Suprapubic skin (tissue), 4 donors: ENCODE measurements at places on chromosomes 16 and 17. TPM values are rescaled to one million over a fixed set of nuclear protein-coding genes. Genes with fewer than 3 reads are reported as not detected.

The ABCA8 gene
- 9.5 TPM for total RNA-seq

The YWHAE gene
- total RNA-seq = 524 TPM

The HID1 gene
- 3.4 TPM for total RNA-seq

The FLOT2 gene
- 54.1 TPM for total RNA-seq

DNA sequence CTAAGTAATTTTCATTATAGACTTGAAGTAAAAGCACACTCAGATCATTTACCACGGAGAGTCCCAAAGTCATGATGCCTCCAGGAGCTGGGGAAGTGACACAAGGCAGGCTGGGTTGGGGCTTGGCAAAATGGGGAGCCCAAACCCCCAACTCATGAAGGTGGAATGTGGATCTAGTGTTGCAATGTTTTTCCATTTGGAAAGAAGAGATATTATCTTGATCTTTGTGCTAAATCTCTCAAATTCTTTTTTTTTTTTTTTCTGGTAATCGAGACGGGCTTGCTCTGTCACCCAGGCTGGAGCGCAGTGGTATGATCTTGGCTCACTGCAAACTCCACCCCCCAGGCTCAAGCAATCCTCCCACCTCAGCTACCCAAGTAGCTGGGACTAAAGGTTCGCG is 7.5 kb upstream of the KCNG4 start:
- peaks cover 21% of the 10 kb centered on the region for H3K27me3 ChIP-seq
- H3K4me1 ChIP-seq = no peaks in the 10 kb centered on the region
- DNase-seq = no peak
- no peak overlapping the region for H3K4me3 ChIP-seq
- no peak overlapping the region for H3K27ac ChIP-seq

GRCh38 chr17:31411707-31412285 is 20.3 kb downstream of the RAB11FIP4 start:
- H3K36me3 ChIP-seq = no peaks in the 10 kb centered on the region
- H3K27me3 ChIP-seq = peaks cover 6% of the 10 kb centered on the region
- no peak overlapping the region for H3K4me3 ChIP-seq

DNA sequence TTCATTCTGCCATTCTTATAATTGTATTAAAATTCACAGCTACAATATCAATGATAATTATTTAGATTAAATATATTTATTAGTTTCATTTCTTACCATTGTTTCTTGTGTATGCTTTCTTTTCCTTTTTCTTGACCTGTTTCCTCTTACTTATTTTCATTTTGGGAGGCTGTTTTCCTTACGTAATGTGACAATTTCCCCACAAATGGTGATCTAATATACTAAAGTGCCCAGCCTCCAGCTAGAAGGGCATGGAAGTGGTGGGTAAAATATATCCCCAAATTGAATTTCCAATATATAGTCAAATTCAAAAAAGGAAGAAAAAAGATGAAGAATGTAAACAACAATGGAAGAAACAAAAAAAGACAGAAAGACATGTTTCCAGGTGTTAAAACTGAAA is 1.5 kb upstream of the ABCA6 start:
- H3K4me3 ChIP-seq = no peak overlapping the region
- H3K36me3 ChIP-seq = peaks cover 7% of the 10 kb centered on the region
- H3K4me1 ChIP-seq = peaks cover 21% of the 10 kb centered on the region
- DNase-seq = no peak

DNA sequence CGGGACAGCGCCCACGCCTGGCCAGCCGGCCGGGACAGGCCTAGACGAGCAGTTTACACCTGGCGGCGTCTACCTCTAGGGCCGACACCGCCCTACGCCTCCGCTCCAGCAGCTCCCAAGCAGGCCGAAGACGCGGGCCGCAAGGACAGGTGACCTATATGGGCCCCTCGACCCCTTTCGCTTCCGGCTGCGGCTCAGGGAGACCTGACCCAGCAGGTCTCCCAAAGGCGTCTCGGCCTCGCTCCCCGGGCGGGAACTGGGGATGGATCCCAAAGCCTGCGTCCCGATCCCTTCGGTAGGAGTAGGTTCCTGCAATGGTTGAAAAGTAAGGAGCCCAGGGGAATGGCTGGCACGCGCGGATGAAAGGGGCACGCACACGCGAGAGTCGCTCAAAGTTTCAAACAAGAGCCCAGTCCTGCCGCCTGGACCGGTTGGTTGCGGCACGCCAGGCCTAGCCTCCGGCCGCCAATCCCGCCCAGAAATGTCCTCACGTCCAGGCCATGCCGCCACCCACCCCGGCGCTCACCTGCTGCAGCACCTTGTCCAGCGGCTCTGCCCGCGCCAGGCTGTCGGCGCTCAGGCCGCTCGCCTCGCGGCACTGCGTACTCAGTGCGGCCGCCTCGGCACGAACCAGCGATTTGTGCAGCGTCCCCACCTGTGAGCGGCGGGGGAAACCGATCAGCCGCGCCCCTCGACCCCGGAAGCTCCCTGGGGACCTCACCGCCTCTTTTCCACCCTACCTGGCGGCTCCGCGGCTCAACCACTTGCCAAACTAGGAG is 630 bp downstream of the ESRP2 start:
- H3K4me1 ChIP-seq = peaks cover 61% of the 10 kb centered on the region
- peaks cover 19% of the 10 kb centered on the region for H3K36me3 ChIP-seq
- H3K4me3 ChIP-seq = peak overlapping the region; percentile 54
- DNase-seq = no peak
- no peaks in the 10 kb centered on the region for H3K27me3 ChIP-seq

- peaks cover 96% of the 10 kb centered on the region for H3K27me3 ChIP-seq
- DNase-seq = peak; percentile 68
- H3K4me1 ChIP-seq = peaks cover 28% of the 10 kb centered on the region
- H3K27ac ChIP-seq = no peak overlapping the region
These were observed 4.5 kb downstream of the TBX4 start for GRCh38 chr17:61456688-61457225.

GRCh38 chr17:31524926-31525800 is 133.7 kb downstream of the RAB11FIP4 start:
- H3K27ac ChIP-seq = no peak overlapping the region
- peak; percentile 86 for DNase-seq

GRCh38 chr17:65193716-65194293 is 56.6 kb downstream of the RGS9 start:
- no peak overlapping the region for H3K4me3 ChIP-seq
- H3K27me3 ChIP-seq = no peaks in the 10 kb centered on the region
- no peak overlapping the region for H3K27ac ChIP-seq
- H3K36me3 ChIP-seq = no peaks in the 10 kb centered on the region

GRCh38 chr16:51666821-51667220 is 515.8 kb upstream of the SALL1 start:
- H3K27me3 ChIP-seq = no peaks in the 10 kb centered on the region
- no peak overlapping the region for H3K27ac ChIP-seq
- no peaks in the 10 kb centered on the region for H3K4me1 ChIP-seq
- H3K4me3 ChIP-seq = no peak overlapping the region
- no peaks in the 10 kb centered on the region for H3K36me3 ChIP-seq

DNA sequence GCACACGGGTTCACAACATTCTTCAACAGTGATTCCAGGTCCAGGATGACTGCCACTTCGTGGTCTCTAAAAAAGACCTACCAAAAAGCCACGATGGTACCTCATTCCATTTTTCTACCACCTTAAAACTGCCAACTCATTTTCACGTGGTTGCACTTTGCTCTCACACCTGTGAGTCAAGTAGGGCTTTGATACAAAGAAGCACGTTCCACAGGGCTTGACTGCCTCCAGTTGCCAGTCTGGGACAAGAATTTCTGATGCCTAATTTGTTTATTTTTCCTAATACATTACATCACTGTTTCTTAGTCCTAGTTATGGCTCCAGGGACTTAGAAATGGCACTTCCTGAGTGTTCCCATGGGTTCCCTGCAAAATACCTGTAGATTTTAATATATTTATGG is 911.6 kb upstream of the EEF2KMT start:
- H3K27me3 ChIP-seq = no peaks in the 10 kb centered on the region
- H3K4me1 ChIP-seq = no peaks in the 10 kb centered on the region
- no peak overlapping the region for H3K4me3 ChIP-seq
- no peak for DNase-seq
- no peaks in the 10 kb centered on the region for H3K36me3 ChIP-seq
- H3K27ac ChIP-seq = no peak overlapping the region

- peaks cover 51% of the 10 kb centered on the region for H3K4me1 ChIP-seq
- no peaks in the 10 kb centered on the region for H3K36me3 ChIP-seq
- peak overlapping the region; percentile 97 for H3K27ac ChIP-seq
- no peak for DNase-seq
These were observed 1.2 kb downstream of the ARHGAP17 start for GRCh38 chr16:25013751-25014499.

GRCh38 chr17:7045492-7046126 is 1.7 kb upstream of the SLC16A11 start:
- no peaks in the 10 kb centered on the region for H3K36me3 ChIP-seq
- peak overlapping the region; percentile 91 for H3K27ac ChIP-seq
- no peak for DNase-seq
- H3K4me3 ChIP-seq = peak overlapping the region; percentile 42
- H3K4me1 ChIP-seq = peaks cover 47% of the 10 kb centered on the region
- H3K27me3 ChIP-seq = peaks cover 8% of the 10 kb centered on the region

DNA sequence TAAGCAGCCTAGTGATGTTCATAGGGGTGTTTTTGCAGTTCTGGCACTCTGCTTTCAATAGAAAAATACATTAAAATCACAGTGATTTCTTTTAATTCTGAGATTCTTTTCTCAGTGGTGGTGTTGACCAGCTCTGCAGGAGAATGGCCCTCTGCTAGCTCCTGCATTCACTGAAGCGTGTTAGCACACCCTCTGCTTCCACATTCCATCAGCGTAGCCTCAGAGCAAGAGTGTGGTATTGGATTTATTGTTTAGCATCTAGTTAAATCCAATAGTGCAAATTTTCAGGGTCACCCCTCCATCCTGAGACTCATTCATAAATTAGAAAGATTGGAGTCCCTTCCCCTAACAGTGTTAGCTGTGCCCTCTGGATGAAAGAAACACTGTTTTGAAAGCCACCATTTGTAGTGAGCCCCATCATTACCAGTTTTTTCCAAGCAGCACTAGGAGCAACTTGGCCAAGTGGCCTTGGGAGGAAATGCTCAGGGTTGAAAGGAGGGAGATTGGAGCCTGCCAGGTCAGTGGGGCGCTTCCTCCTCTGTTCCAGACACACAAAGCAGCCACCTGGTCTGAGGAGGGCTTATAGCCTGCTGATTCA is 45.7 kb downstream of the B9D1 start:
- DNase-seq = no peak
- H3K36me3 ChIP-seq = peaks cover 50% of the 10 kb centered on the region
- no peak overlapping the region for H3K4me3 ChIP-seq
- H3K4me1 ChIP-seq = peaks cover 27% of the 10 kb centered on the region

DNA sequence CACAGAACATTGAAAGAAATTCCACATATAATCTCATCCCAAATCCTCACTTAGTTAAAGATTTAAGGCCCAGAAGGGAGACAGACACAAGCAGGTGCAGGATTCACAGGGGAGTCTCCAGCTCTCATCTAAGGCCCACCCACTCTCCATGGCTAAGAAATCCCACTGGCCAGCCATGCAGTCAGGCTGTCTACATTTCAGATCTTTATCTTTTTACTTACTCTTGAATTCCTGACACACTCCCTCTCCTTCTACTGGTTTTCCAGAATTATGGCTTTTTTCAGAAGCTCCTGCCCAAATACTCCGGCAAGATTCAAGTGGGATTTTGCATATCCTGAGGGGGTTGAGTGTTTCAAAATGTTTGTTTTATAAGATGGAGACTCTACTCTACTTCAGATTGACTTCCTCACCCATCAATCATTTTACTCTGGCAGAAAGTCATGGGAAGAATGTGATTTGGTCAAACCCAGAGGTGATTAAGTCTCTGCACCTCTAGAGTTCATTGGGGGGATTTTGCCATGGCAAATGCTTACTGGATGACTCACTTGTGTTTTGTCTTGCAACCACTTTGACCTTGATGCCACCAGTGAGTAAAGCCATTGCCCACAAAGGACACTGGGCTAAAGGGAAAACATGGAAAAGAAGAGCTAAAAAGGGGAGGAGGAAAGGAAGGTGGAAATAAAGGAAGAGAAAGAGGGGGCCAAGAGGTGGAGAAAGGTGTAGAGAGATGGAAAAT is 688.8 kb upstream of the SALL1 start:
- no peaks in the 10 kb centered on the region for H3K27me3 ChIP-seq
- no peak overlapping the region for H3K4me3 ChIP-seq
- no peaks in the 10 kb centered on the region for H3K36me3 ChIP-seq
- DNase-seq = no peak

DNA sequence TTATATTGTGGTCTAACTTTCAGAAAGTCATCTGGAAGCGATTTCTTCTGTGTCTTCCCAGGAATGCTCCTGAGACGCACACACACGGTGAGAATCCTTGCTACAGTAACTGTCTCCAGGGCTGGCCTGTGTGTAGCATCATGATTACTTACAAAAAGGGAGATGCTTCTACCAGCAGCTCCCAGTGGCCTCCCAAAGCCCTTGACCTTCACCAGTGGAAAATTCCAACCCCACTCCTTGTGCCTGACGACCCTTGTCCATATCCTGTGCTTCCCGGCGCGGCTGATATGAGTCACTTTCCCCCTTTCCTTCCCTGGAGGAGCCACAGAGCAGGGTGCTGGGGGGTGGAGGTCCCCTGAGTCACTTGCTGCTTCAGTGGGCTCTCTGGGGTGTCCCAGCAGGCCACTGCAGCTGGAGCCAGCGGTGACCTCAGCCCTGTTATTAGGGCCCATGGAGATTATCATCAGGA is 22.1 kb upstream of the NAT9 start:
- H3K4me1 ChIP-seq = no peaks in the 10 kb centered on the region
- H3K4me3 ChIP-seq = no peak overlapping the region
- no peak for DNase-seq
- H3K36me3 ChIP-seq = peaks cover 86% of the 10 kb centered on the region
- H3K27ac ChIP-seq = no peak overlapping the region

DNA sequence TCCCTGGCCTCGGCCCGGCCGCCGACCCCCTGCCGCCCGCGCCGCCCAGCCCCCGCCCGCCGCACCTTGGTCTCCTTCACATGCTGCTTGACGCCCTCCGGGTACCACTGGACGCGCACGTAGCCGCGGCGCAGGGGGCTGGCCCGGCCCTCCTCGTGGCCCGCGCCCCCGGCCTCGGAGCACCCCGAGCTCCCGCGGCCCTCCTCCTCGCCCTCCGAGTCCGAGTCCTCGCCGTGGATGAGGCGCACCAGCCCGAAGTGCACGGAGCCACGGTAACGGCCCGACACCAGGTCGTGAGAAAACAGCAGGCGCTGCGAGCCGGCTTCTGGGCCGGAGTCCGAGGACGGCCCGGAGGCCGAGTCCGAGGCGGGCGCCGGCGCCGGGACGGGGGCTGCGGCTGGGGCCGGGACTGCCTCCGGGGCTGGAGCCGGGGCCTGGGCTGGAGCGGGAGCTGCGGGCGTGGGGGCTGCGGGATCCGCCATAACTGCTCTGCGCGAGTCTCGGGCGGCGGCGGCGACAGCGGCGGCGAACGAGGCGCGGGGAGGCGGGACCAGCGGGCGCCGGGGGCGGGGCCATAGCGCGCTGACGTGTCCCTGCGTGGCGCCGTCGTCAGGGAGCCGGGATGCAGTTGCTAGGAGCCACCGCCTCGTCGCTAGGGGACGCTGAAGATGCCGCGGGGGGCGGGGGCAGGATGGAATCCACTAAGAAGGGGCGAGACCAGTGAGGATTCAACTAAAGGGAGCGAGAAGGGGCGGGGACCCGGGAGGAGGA is at the start of gene UBE2O:
UBE2O (minus strand) TSS at position 493 of the 771 bp plus-strand sequence; CDS start at position 482, 11 bp downstream.
- peak within 1 kb of the TSS; percentile 98 for H3K4me3 ChIP-seq
- no peaks in the 10 kb centered on the region for H3K36me3 ChIP-seq
- no peaks in the 10 kb centered on the region for H3K27me3 ChIP-seq
- peak; percentile 92 for DNase-seq
